Calu3 (cell line): ENCODE measurements at places on chromosomes 12 and 14.

DNA sequence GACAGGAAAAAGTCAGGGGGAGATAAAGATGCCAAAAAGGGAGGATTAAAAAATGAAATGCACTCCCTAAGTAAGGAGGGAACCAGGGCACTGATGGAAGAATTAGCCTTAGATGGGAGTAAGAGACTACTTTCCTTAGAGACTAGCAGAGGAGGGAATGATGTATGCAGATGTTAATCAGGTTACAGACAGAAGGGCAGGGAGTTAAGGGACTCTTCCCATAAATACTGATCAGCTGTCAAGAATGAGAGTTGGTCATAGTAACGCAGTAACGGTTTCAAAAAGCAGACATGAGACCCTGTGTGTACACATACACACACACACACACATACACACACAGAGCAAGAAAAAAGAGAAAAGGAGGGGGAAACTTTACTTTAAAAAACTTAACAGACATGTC lies 93.4 kb downstream of the PHLDA1 start:
- DNase-seq: no peak

DNA sequence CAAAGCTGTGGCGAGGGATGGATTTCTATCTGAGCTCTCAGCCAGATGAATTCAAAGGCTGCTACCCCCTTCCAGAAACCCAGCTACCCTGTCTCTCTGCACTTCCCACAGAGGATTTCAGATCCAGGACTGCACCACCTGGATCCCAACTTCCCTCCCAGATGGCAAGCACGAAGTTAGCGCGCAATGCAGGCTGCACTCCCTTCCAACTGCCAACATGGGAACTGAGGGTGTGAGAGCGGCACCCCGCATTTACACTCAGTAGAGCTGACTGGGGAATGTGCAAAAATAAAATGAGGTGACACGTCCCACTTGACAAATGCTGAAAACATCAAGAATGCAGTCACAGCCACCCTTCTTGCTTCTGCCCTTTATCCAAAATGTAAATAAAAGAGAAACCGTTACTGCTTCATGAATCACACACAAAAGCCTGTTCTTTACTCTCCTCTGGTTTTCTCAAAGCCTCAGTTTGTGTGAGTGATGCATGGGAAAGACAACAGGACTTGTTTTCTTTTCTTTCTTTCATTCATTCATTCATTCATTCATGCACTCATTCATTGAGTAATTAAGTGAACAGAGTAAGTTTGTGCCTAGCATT lies 85.7 kb downstream of the ITPK1 start:
- no peak for DNase-seq

DNA sequence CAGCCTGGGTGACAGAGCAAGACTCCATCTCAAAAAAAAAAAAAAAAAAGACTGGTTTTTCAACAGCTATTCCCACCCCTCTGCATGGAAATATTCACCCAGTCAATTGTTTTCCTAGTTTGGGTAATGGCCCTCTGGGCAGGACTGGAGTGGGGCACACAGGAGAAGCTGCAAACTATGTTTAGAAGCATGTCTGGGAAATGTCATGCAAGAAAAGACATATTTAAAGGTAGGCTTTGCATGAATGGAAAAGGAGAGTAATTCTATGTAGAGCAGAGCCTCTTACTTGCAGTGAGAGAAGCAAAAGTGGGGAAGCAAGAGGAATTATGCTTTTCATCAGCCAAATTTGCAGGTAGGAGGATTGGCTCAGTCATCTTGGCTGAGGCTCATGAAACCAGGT lies 276.5 kb upstream of the PLEKHG7 start:
- no peak for DNase-seq

DNA sequence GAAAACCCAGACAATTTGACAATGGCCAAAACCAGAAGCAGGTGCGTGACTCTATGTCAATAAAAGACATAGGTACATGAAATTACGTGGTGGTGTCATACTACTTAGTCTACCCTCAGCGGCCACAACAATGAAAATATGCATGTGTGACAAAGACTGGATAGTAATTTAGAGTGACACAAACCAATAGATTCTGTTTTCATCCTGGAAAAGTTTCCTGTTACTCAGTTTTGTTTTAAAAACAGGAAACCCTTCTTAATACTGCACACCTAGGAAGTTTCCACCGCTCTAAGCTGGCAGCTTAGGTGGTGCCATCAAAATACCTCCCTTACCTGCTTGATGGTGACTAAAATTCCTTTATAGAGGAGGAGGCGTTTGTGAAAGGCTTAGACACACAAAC lies 15.1 kb downstream of the POU6F1 start:
- DNase-seq: no peak

DNA sequence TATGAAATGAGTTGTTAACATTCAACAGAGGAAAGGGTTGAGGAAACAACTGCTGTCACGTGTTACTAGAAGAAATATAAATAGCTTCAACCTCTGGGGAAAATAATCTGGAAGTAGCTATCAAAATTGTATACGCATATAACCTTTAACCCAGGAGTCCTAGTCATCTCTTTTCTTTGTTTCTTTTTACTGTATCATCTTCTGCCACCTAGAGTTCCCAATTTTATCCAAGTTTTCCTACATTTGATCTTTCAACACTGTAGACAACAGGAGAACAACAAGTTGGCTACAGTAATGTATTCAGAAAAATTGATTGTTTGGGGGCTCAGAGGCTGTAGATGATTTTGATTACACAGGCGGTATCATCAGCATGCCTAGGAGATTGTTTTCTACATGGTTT lies 453.7 kb downstream of the FSCB start:
- DNase-seq: no peak

- DNase-seq: no peak
These were observed 40.5 kb downstream of the RASSF3 start for GRCh38 chr12:64650762-64651161.
